ENCODE measurements at places on chromosomes 3 and 15.

DNA sequence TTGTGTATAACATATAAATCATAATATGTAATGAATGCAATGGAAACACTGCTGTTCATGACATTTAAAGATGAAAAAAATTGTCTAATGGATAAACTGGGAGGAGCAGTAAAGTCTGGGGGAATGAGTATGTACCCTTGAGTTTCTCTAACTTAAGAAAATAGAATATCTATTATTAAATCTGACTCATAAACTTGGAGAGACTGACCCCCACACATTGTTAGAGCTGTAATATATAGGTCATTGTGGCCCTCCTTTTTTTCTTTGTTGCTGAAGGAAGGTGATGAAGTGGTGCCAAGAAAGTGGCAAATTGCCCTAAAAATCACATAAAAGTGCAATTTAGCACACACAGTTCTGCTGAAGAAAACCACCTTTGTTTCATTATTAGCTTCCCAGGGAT, 389.8 kb upstream of the RARB start:
- DNase-seq, result no peak

DNA sequence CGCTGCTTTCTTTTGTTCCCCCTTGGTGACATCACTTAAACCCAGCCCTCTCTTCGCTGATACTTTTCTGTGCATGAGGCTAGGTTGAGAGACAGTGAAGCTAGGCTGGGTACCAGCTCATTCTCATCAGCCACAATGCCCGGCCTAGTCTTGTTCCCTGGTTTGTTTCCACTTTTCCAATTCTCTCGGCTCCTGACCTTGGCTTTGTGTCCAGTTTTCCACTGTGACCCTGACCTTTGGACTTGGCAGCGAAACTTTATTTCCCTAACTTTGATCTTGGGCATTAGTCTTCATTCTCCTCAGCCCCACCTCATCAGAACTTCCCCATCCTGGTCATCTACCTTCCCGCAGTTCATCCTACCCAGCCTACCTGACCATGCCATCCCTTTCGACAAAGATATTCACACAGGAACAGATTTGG, 908 bp upstream of the ADPGK start:
- DNase-seq, result no peak

- DNase-seq, result no peak
Observed at GRCh38 chr3:123341871-123342630, 106.8 kb downstream of the ADCY5 start.

DNA sequence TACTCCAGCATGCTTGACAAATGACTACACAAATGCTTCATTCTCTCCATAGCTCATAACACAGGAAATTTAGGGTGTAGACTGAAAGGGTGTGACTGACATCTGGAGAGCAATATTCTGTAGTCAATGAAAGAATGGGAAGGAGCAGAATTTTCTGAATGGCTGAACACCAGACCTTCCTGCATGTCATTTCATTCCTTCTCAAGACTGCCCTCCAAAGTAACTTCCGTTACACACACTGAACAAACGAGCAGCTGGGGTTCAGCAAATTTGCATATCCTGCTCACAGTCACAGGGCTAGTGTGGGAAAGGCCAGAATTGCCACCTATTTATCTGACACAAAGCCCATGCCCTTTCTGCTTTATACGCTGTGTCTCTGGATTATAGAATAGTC, 325.0 kb upstream of the CFAP20DC start:
- peak; percentile 32 for DNase-seq

- no peak for DNase-seq
Observed at GRCh38 chr15:85316244-85316934, 64.0 kb upstream of the AKAP13 start.

Measured in memory B cell (primary cell).